M059J (cell line): ENCODE measurements at places on chromosomes 4 and X. TPM values are rescaled to one million over a fixed set of nuclear protein-coding genes. Genes with fewer than 3 reads are reported as not detected.

HPGD gene
- total RNA-seq: 2.6 and 3.7 TPM in 2 replicates

ETDA gene
- not detected in 2 replicates for total RNA-seq

CXCL10 gene
- 1.1 and 5.4 TPM in 2 replicates for total RNA-seq

SPACA5 gene
- total RNA-seq: not detected in 2 replicates

GSX2 gene
- total RNA-seq: not detected in 2 replicates

UCHL1 gene
- 1,483 and 1,510 TPM in 2 replicates for total RNA-seq

PNCK gene
- total RNA-seq: not detected in 2 replicates

ARHGEF6 gene
- total RNA-seq: 12.5 and 18.0 TPM in 2 replicates

CSAG3 gene
- total RNA-seq: 2.6 and 3.2 TPM in 2 replicates

CD40LG gene
- total RNA-seq: not detected in 2 replicates

MUC7 gene
- total RNA-seq: 0.25 TPM in 1 of 2 replicates, not detected in the other

TXK gene
- total RNA-seq: 0.15 and 0.69 TPM in 2 replicates

F8A3 gene
- 6.4 and 21.0 TPM in 2 replicates for total RNA-seq

ADAM29 gene
- total RNA-seq: 0.02 TPM in 1 of 2 replicates, not detected in the other

FRG2 gene
- total RNA-seq: 0.17 and 0.27 TPM in 2 replicates

ABLIM2 gene
- not detected in 2 replicates for total RNA-seq

AADAT gene
- 0.30 and 2.6 TPM in 2 replicates for total RNA-seq

TRPC3 gene
- total RNA-seq: 1.6 and 2.9 TPM in 2 replicates

POLN gene
- 0.44 TPM in 1 of 2 replicates, not detected in the other for total RNA-seq

CXCL6 gene
- total RNA-seq: 0.15 TPM in 2 replicates

MAGEB2 gene
- 0.12 and 0.22 TPM in 2 replicates for total RNA-seq

AREG gene
- total RNA-seq: not detected in 2 replicates

CCDC110 gene
- total RNA-seq: 1.7 TPM in 1 of 2 replicates, not detected in the other

TLR10 gene
- total RNA-seq: not detected in 2 replicates

CT45A7 gene
- total RNA-seq: not detected in 2 replicates

TCEAL6 gene
- not detected in 2 replicates for total RNA-seq

COL4A6 gene
- 0.47 and 0.94 TPM in 2 replicates for total RNA-seq

VSIG4 gene
- total RNA-seq: not detected in 2 replicates

F11 gene
- not detected in 2 replicates for total RNA-seq

ZFYVE28 gene
- 3.3 and 4.0 TPM in 2 replicates for total RNA-seq

SASH3 gene
- not detected in 2 replicates for total RNA-seq

ABCG2 gene
- 11.9 and 14.7 TPM in 2 replicates for total RNA-seq

RENBP gene
- not detected in 2 replicates for total RNA-seq

SPANXB1 gene
- 43.0 and 87.1 TPM in 2 replicates for total RNA-seq

ZNF41 gene
- total RNA-seq: 8.2 and 11.7 TPM in 2 replicates

FMR1NB gene
- not detected in 2 replicates for total RNA-seq

ASB9 gene
- total RNA-seq: 8.2 and 16.0 TPM in 2 replicates

RHOXF2 gene
- not detected in 2 replicates for total RNA-seq

DKK2 gene
- total RNA-seq: 0.25 and 0.74 TPM in 2 replicates

ANK2 gene
- total RNA-seq: 0.27 TPM in 2 replicates

DAPP1 gene
- 0.49 and 0.76 TPM in 2 replicates for total RNA-seq

SOWAHB gene
- total RNA-seq: not detected in 2 replicates

HEPH gene
- 0.10 TPM in 1 of 2 replicates, not detected in the other for total RNA-seq

LANCL3 gene
- 0.67 and 0.89 TPM in 2 replicates for total RNA-seq

SMR3B gene
- not detected in 2 replicates for total RNA-seq

EVC2 gene
- total RNA-seq: 2.5 and 5.5 TPM in 2 replicates

GLRA2 gene
- not detected in 2 replicates for total RNA-seq

TEX13C gene
- not detected in 2 replicates for total RNA-seq

TECRL gene
- total RNA-seq: not detected in 2 replicates

CNGA1 gene
- 0.32 TPM in 1 of 2 replicates, not detected in the other for total RNA-seq

SPOCK3 gene
- total RNA-seq: 0.20 and 0.81 TPM in 2 replicates

ZNF718 gene
- 3.2 and 3.4 TPM in 2 replicates for total RNA-seq

MAGED4 gene
- 31.4 and 48.5 TPM in 2 replicates for total RNA-seq

SH3RF1 gene
- 5.0 and 7.9 TPM in 2 replicates for total RNA-seq

MAOB gene
- 0.30 and 0.34 TPM in 2 replicates for total RNA-seq

WWC2 gene
- 9.0 and 16.7 TPM in 2 replicates for total RNA-seq
